Nephron progenitor cell (in vitro differentiated cells): ENCODE measurements at places on chromosomes 2 and 18.

GRCh38 chr2:41910126-41910525 is 137.7 kb upstream of the PKDCC start:
- no peak for DNase-seq

GRCh38 chr2:156800065-156800653 is 364.0 kb downstream of the GPD2 start:
- DNase-seq: no peak

DNA sequence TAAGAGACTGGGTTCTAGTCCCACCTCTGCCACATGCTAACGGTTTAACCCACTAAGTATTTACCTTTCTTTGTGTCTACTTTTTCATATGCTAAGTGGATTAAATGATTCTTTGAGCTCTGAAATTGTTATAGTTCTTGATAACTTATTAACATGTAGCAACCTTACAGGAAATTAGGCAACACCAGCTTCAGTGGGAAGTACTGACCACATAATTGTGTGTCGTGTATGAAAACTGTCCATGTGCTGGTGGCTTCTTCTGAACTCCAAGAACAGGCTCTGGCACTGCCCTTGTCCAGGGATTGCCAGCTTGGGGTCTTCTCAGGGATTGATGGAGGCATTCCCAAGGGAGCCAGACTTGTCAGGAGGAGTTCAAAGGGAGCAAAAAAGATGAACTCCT is 427.7 kb downstream of the TGIF1 start:
- no peak for DNase-seq

GRCh38 chr2:17815468-17816184 is 634 bp upstream of the MSGN1 start:
- no peak for DNase-seq

- DNase-seq: peak; percentile 53
Measured at GRCh38 chr18:12013186-12013916, 32.0 kb downstream of the IMPA2 start.

DNA sequence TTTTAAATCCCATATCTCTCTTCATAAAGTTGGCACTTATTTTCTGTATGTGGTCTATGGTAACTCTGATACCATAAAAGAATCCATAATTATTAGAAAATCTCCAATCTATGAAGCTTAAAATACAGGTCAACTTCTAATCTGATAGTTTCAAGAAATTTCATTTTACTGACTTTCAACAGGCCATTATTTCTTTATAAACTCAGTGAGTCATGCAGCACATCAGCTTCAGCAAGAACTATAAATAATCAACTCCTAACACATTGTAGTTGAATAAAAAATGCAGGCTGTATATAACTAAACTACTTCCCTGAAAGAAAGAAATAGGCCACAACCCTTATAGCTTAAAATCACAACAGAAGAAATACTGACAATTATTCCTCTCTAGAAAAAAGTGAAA is 204.3 kb upstream of the CCDC150 start:
- no peak for DNase-seq

GRCh38 chr2:218896501-218897393 is 16.1 kb downstream of the WNT10A start:
- peak; percentile 61 for DNase-seq

DNA sequence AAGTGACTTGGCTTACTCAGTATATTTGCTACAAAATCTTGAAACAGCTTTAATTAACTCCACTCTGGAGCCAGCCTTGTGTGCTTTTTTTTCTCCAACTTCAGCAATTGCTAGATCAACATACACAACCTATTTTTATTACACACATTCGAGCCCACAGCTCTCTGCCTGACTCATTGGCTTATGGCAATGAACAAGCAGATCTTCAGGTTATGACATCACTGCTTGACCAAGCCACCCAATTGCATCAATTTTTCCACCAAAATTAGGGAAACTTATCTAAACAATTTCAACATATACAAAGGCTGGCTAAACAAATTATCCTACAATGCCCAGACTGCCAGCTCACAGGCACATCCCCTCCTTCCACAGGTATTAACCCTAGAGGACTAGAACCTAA is 39.6 kb upstream of the PDK1 start:
- DNase-seq: no peak

GRCh38 chr18:10242936-10243680 is 211.3 kb upstream of the APCDD1 start:
- DNase-seq: no peak

DNA sequence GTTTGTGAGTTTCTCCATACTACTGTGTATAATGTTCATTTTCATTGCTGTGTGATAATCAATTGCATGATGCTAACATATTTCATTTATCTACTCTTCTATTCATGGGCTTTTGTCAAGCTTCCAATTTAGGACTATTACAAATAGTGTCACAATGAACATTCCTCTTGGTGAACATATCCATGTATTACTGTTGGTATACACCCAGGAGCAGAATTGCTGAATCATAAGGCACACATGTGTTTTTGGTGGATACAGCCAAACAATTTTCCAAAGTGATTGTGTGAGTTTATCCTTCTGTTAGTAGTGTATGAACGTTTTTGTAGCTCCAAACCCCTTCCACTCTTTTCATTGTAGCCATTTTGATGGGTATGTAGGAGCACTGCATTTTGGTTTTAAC is 101.6 kb upstream of the COPS8 start:
- no peak for DNase-seq

DNA sequence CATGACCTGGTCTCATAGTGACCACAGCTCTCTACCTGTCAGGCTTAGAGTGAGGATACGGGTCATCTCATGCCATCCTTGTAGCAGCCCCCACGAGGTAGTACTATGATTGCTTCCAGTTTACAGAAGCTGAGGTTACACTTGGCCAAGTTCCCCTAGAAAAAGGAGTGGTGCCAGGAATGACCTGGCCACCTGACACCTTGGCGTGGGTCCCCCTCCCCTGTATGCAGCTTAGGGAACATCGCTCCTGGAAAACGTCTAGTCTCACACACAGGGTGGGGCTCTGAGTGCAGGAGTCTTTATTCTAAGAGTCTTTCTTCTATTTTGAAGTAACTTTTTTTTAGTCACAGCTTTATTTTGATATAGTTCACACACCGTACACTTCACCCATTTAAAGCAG is 14.8 kb downstream of the NPPC start:
- DNase-seq: no peak

DNA sequence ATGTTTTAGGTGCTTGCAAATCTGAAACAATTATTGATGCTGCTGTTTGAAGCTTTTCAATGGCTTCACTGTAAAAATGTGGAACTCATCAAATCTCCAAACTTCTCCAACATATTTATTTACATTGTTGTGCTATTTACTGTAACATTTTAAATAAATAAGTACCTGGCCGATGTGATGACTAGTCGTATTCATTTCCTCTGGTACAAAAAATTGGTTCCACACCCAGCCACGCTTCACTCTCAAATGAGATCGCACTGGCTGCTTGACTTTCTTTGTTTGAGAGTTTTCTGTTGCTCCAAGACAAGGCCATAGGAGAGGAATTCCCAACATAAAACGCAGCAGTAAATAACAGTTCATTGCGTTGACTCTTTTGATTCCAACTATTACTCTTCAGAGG is 32.0 kb downstream of the CDH19 start:
- no peak for DNase-seq

GRCh38 chr2:238107525-238108422 is 7.6 kb downstream of the ESPNL start:
- no peak for DNase-seq

GRCh38 chr2:43169099-43169945 is 57.1 kb downstream of the ZFP36L2 start:
- DNase-seq: no peak

GRCh38 chr2:224843141-224843540 is 127.0 kb upstream of the CCDC195 start:
- DNase-seq: no peak

DNA sequence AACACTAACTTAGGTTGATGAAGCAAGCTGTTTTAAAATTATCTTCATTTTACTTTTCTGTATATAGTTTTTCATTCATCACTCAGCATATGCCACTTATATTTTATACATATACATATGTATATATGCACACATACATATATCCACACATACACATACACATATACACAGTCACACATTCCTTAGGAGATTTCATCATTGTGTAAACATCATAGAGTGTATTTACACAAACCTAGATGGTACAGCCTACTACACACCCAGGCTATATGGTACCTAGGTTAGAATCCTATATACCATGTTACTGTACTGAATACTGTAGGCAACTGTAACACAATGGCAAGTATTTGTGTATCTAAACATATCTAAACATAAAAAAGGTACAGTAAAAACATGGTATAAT is 295.5 kb upstream of the LYPD1 start:
- no peak for DNase-seq

- peak; percentile 38 for DNase-seq
Measured at GRCh38 chr2:240962300-240963064, 35.9 kb upstream of the SNED1 start.

DNA sequence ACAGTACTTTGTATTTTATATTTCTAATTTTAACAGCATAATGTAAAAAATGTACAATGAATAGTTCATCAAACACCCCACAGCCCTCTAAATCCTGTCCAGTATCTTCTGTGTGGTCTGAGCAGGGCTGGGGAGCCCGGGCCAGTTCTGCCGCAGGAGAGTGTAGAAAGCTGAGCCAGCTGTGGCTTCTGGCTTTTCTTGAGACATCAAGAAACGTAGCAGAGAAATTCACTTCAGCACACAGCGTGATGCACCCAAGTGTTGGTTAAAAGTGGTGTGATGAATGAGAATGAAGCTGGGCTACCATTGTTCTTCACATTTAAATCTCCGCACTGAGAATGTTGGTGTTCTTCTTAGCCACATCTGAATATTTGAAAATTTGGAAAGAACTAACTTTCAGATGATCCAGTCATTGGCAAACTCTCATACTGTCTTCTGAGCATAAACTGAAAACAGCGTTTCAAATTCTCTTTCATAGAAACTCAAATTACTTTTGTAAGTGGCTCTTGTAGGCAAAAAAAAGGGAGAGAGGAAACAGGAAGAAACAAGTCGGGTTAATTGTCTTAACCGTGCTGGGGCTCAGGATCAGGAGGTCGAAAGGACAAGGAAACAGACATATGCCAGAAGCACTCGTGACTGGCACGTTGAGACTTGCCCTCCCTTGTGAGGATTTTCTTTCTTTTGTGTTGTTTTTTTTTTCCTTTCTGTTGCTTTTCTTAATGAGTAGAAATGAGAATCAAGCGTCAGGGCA is 23.4 kb upstream of the TMEM87B start:
- no peak for DNase-seq

DNA sequence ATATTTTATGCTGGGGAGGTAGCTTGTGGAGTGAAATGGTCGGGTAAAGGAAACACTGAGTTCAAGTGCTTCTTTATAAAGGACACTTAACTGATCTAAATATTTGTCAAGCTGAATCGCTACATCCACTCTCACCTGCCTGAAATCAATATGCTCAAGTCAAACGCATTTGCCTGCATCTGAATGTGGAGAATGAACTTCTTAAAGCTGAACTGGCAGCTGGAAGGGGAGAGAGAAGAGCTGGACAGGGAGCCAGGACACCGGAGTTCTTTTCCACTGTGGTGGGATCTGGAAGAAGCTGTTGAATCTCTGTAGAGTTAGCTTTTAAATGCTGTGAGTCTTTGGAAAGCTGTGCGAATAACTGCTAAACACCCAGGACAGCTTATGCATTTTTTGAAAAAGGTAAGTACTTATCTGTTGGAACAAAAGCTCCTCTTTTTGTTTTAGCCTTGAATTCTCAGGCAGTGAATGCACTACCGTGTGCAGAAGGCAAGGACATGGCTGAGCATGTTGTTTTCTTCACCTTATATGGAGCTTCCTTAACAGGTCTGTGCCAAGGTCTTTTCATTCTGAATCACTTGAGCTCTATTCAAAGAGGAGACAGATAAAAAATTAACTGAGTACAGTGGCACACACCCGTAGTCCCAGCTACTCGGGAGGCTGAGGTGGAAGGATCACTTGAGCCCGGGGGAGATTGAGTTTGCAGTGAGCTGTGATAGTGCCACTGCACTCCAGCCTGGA is 74.2 kb upstream of the KLF7 start:
- DNase-seq: no peak

- no peak for DNase-seq
Measured at GRCh38 chr2:137221797-137222492, 456.6 kb downstream of the THSD7B start.

GRCh38 chr2:202375033-202375608 is 1.0 kb upstream of the BMPR2 start:
- peak; percentile 74 for DNase-seq

GRCh38 chr18:44789710-44790109 is 109.0 kb downstream of the SETBP1 start:
- peak; percentile 10 for DNase-seq

GRCh38 chr18:60322591-60322990 is 50.0 kb downstream of the MC4R start:
- DNase-seq: no peak

GRCh38 chr2:150075831-150076230 is 411.6 kb downstream of the RND3 start:
- DNase-seq: no peak

DNA sequence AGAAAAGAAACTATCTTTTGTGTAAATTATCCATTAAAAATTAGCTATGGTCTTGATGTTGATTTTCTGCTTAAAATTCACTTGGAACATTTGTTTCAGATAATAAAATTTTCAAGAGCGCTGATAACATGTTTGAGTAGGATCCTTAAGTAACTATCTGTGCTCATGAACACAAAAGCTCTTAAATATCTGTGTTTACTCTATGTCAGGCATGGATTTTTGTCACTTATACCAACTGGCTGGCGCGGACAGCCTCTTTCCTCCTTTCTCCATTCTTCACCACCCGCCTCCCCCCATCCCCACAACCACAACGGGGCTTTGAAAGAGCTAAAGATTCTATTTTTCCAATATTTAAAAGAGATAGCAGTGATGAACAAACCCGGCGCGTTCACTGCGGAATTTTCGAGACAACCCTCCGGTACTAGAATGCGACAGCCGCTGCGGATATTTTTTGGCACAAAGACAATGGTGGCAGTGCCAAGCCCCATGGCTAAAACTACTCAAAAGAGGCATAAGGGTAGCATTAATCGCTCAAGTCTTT is 181.5 kb downstream of the TCF4 start:
- no peak for DNase-seq

DNA sequence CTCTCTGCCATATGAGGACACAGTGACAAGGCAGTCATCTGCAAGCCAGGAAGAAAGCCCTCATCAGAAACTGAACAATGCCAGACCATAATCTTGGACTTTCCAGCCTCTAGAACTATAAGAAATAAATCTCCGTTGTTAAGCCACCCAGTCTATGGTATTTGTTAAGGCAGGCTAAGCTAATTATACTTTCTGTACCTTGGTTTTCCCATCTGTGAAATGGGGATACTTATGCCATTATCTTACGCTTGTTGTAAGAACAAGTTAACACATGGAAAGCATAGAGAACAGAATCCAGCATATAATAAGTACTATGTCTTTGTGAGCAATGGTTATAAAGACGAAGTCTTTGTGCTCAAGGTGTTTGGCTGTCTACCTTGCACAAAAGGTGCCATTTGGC is 8.3 kb upstream of the ADD2 start:
- DNase-seq: no peak

GRCh38 chr2:112147382-112148168 is 9.4 kb downstream of the FBLN7 start:
- no peak for DNase-seq

GRCh38 chr2:23692263-23692662 is 234.7 kb downstream of the ATAD2B start:
- no peak for DNase-seq
